NCI-H2081 treated with DMSO at 0.1 percent for 48 hours (cell line): ENCODE measurements at places on chromosomes 2 and 18.

DNA sequence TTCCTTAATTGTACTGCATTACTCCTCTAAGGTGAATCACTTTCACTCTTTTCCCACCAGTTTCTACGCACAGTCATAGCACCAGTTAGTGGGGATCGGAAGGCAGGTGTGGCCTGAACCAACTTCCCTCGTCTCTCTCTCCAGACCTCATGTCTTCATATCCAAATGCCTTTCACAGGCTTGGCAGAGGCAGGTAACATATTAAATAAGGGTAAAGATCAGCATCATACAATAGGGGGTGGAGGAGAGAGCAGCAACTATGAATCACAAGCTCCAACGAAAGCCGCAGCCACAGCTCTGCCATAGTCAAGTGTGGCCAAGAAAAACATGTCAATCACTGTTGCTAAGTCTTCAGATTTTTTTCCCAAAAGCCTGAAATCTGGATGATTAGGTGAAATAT lies 40.3 kb downstream of the AP1S3 start:
- DNase-seq, result no peak

DNA sequence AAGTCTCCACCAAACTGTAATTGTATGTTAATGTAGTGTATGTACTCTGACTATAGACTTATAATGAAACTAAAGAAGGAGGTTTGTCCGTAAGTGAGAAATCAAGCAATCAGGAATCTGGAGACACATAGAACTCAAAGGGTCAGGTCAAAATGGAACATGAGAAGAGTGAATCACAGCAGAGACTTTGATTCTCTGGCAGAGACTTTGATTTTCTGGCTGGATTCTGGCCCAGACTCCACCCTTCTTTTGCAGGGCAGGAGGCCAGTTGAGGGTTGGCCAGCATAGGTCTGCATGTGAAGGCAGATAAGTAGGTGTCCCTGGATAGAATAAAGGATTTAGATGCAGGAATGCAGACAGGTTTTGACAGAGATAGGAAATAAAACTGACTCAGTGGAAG lies 11.0 kb upstream of the NCKAP5 start:
- DNase-seq, result no peak

- DNase-seq, result no peak
These were observed 47.2 kb upstream of the MGAT4A start for GRCh38 chr2:98778151-98778550.

- DNase-seq, result no peak
These were observed 98.1 kb downstream of the ALPK2 start for GRCh38 chr18:58530801-58531200.

DNA sequence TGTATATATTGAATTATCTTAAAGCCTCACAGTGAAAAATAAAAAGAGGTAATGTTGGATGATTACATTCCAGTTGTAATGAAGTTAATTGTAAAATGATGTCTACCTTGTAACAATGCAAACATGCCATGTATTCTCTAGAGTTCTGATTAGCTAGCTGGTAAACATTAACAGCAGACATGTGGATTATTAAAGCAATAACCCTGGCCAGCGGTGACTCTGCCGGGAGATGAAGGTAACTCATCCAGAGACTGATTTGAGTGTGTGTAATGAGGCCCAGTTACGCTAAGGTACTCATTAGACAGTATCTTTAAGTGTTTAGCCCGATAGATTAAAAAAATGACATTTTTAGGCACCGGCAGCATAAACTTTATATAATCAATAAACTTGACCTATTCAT lies 79.6 kb upstream of the REV1 start:
- DNase-seq, result no peak

DNA sequence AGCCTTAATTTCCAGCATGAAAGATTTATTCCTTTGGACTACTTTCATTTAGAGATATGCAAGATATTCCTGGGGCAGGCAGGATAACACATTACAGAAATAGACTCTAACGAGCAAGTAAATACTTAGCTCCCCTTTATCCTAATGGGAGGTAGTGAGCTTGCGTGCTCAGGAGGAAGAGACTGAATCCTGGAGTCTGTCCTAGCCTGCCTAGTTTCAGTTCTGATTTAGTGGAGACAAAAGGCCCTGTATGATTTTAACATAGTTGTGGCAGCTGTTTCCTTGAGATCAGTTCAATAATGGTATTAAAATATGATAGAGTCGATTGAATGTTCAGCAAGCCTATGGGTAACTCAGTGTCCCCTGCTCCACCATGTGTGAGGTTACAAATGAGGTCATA lies 109.5 kb downstream of the FMNL2 start:
- no peak for DNase-seq

DNA sequence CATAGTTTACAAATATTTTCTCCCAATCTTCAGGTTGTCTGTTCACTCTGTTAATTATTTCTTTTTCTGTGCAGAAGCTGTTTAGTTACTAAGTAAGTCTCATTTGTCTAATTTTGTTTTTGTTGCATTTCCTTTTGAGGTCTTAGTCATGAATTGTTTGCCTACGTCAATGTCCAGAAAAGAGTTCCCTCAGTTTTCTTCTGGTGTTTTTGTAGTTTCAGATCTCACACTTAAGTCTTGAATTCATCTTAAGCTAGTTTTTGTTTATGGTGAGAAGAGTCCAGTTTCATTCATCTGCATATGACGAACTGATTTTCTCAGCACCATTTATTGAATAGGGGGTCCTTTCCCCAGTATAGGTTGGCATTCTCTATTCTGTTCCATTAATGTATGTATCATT lies 1252.2 kb upstream of the TMEFF2 start:
- DNase-seq, result no peak

DNA sequence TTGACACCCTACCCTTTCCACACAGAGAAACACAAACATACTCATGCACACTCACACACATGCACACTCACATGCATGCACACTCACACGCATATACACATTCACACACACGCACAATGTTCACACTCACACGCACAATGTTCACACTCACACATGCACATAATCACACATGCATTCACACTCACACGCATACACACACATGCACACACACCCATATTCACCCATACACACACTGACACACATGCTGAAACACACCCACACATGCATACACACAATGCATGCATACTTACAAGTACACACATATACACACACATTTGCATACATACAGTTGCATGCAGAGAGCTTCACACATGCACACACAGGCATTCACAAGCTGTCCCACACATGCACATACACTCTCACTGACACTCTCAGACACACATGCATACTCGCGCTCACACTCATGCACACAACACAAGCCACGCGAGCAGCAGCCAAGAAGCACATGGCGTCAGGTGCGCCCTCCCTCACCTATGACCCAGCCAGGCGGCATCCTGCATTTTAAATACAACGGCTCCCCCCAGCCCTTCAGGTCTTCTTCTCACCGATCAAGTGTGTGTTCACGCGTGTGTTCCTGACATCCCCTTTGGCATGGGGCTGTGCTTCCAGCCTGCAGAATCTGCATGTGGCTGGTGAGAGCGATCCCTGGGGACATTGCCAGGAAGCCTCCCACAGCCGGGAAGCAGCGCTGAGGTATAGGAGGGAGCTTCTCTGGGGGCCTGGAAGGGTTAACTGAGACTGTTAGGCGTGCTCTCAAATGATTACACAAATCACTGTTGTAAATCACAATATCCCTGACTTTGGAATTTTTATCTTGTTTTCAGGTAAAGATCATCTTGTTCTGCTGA lies 195.1 kb downstream of the RTP5 start:
- no peak for DNase-seq

GRCh38 chr18:29874519-29875098 lies 1167.9 kb downstream of the DSC3 start:
- DNase-seq, result no peak

GRCh38 chr2:18473241-18474181 lies 86.9 kb downstream of the RDH14 start:
- no peak for DNase-seq

DNA sequence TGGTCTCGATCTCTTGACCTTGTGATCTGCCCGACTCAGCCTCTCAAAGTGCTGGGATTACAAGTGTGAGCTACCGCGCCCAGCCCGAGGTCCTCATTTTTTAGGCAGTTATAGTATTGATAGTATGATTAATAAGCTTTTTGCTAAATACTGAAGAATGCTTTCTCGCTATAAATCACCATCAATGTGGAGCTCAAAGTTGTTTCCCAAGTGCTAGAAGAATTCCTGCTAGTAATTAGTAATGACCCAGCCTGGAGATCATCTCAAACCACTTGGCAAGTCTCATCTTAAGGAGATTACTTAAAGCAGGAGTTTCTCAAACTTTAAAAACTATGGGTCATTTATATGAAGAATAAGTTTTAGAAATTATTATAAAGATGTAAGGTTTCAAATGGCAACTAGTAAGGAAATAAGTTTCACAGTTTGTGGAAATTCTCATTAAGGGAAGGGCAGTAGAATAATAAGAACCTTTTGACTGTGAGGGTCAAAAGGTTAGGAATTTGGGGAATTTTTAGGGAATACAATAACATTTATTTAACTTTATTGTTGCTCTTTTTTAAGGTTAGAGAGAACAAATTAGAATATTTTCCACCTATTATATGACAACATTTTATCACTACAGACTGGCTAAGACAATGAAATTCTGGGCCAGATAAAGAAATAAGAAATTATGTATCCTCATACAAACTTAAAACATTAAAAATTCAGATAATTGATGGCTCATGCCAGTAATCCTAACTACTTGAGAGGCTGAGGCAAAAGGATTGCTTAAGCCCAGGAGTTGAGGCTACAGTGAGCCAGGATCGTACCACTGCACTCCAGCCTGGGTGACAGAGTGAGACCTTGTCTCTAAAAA lies 148.6 kb upstream of the MAP3K20 start:
- no peak for DNase-seq

DNA sequence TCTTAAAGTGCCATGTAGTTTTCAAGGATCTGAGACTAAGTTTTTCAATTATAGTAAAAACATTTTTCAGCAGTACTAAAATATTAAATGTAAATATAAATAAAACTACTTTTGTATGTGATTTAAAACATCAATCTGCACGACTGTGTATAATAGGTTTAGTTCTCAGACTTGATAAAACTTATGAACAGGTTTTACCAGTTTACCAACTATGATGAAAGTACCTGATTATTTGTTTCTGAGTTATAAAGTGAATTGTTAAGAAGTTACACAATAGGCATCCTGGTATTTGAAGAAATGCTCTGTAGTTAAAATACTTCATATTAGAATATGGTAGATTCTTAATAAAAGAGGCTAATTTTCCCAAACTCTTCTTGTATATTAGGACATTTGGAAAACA lies 14.8 kb downstream of the RELCH start:
- no peak for DNase-seq
